ENCODE measurements at places on chromosomes 11 and 22.

- no peak for DNase-seq
These were observed 500 bp upstream of the ADSL start for GRCh38 chr22:40345815-40346184.

- DNase-seq, result no peak
These were observed 4.7 kb upstream of the SPI1 start for GRCh38 chr11:47383071-47383470.

DNA sequence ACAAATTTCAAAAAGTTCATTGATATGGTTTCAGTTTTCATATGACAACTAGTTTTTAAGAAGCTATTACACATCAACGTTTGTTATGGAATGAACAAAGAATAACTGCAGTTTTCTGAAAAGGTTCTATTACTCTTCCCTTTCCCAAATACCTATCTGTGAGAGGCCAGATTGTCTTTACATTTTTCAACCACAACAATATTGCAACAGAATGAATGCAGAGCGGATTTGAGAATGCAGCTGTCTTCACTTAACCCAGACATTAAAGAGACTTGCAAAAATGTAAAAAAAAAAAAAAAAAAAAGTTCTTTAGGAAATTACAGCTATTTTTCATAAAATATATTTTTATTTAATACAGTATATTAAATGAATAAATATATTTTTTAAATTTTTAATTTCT lies 250.8 kb downstream of the DDX10 start:
- DNase-seq, result peak; percentile 21

GRCh38 chr11:101810546-101810945 lies 104.3 kb upstream of the CEP126 start:
- peak; percentile 12 for DNase-seq

GRCh38 chr11:11981840-11982239 lies 26.6 kb downstream of the DKK3 start:
- no peak for DNase-seq

DNA sequence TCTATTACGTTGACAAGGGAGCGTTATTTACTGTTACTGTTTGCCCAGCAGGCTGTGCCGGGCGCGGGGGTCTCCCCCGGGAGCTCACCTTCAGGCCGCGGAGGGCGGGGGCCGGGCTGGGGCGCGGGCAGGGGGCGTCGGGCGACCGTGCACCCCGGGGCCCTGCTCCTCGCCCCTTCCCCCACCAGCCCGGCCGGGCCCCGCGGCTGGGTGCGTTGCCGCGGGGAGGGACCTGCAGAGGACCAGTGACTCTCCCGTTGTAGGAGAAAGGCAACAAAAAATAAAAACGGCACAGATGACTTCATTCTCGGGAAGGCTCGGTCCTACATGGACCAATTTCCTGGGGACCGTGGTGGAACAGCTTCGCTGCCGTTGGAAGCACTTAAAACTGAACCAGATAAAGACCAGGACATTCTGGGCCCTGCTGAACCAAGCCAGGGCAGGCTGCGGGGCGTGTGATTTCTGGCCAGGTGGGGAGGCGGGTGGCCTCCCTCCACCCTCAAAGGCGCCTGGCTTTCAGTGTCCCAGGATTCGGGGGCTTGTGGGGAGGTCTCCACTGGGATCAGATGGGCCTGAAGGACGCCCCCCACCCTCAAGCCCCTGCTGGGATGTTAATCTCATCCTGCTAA lies 57.4 kb downstream of the IGLL1 start:
- DNase-seq, result no peak

DNA sequence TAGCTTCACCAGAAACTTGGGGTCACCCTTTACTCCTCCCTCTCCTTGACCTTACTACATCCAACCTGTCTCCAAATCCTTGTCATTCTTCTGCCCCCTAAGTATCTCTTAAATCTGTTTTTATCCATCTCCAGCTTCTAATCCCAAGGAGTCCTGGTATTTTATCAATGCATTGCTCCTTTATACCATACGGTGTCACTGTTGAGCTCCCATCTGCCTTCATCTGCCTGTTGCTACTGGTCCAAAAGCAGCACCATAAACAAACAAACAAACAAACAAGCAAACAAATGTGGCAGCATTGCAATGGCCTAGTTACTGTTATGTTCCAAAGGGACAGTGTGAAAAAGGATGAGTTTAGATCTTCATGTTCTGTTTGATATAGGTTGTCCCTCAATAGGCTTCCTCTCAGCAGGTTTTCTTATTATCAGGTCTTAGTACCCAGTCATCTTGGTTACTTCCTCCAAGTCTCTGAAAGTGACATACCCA lies 34.2 kb downstream of the DNHD1 start:
- peak; percentile 52 for DNase-seq

- DNase-seq, result peak; percentile 57
These were observed 2.9 kb downstream of the MICAL2 start for GRCh38 chr11:12113294-12113693.

DNA sequence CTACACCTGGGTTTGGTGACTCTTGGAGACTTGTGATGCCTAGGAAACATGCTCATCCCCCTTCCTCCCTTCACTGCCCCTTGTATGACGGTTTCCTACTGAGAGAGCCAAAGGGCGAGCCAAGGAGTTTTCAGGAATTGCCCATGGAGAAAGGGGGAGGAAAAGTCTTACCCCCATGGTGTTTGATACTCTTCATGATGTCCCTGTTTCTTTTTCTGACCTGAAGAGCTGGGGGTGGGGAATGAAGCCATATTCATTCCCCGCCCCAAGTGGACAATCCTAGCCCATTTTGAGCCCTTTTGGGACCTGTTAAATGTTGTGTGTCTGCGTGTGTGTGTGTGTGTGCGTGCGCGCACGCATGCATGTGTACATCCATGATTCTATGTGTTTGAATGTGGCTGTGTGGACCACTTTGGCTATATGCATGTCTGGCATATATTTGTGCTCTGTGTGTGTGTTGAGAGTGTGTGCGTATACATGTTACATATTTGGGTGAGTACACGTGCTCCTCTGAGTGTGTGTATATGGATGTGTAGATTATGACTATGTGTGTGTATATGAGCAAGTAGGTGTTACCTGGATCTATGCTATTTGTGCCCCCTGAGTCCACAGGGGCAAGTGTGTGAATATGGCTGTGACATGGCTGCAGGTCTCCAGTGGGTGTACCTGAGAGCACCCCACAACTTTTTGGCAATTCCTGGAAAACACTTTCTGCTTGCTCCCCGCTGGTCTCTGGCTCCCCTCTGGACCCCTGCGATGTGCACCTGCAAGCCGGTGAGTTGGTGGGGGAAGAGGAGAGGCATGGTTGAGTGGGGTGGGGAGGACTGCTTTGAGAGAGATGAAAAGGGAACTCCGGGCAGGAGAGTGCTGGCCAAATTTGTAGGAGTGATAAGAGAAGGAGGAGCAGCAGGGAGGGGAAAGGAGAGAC lies 24.6 kb downstream of the OTOG start:
- DNase-seq, result no peak

DNA sequence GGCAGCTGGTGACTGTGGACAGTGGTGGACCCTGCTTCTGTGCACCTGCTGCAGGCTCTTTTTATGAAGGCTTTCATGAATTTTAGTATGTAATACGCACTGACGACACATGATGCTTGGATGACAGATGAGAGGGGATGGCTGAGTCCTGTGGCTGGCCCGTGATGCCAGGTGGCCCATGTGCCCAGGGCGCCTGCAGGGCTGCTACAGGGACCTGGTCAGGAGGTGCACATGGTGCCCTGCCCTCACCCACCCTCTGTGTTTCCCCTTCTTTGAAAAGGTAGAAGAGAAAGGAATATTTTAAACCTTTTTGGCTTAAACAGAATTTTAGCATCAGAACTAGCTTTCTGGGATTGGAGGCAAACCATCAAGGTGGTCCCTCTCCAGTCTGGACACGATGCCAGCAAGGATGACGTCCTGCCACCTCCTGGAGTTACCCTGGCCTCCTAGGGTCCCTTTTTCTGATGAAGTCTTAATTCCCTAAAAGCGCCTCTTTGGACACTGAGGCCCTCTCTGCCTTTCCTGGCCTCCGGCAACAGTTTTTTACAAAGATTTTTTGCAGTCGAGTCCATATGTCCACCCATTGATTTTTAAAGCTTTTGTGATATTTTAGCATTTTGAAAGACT lies 5.4 kb upstream of the RANBP1 start:
- no peak for DNase-seq

- peak; percentile 72 for DNase-seq
These were observed 19.2 kb upstream of the TALDO1 start for GRCh38 chr11:727859-728748.

GRCh38 chr11:111513240-111513605 lies 1.0 kb upstream of the BTG4 start:
- DNase-seq, result no peak

- DNase-seq, result peak; percentile 92
These were observed 39.0 kb downstream of the TBX1 start for GRCh38 chr22:19799322-19800190.

GRCh38 chr11:27650988-27651387 lies 49.3 kb downstream of the BDNF start:
- DNase-seq, result no peak

GRCh38 chr11:9796266-9796665 lies 132.4 kb downstream of the SWAP70 start:
- DNase-seq, result no peak

DNA sequence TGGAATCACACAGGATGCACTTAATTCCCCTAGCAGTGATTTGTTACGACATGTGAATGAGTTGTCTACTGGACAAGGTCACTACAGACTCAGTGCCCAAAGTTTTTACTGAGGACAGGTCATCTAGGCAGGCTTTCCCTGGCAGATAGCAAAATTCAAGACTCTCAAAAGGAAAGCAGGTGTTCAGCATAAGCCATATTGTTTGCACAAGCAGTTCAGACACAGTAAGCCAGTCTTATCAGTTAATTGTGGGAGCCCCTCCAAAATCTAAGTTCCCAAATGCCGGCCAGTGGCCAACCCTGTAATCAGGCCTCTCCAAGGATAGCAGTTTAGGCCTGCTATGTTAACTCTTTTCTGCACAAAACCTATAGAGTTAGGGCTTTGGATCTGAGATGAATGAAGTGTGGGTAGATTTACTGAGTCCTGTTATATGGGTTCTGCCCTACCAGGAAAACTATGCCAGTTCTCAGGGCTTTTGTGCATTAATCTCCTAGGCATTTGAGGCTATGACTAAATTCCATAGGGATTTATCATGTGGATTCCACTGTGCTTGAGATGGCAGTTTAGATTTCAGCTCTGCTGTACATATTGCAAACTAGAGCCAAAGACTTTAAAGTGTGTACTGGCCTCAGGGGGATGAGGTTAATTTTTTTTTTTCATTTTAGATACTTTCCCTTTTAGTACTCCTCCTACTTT lies 4.8 kb upstream of the ARHGEF12 start:
- DNase-seq, result peak; percentile 91
